ENCODE measurements at places on chromosomes 1 and 21.

GRCh38 chr1:180501865-180502360 is 464 bp downstream of the ACBD6 start:
- DNase-seq = no peak

DNA sequence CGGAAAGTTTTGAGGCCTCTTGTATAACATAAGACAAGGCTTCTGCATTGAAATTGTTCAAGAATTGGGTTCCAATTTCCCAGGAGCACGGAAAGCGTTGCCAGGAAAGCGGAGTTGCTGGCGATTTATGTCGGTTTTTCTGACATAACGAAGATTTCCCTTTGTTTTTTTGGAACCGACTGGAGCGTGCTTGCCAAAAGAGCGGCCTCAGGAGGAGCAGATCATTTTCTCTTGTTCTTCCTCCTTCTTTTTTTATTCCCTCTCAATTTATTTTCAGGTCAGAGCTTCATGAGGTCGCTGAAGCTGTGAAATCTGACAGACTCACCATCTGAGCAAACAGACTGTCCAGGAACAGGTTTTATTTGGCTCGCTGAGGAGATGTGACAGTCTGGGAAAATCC is 275.5 kb downstream of the CAMTA1 start:
- DNase-seq = no peak

GRCh38 chr1:32716312-32717148 is 14.0 kb upstream of the SYNC start:
- peak; percentile 80 for DNase-seq

GRCh38 chr1:113146242-113147072 is 73.5 kb downstream of the LRIG2 start:
- peak; percentile 32 for DNase-seq

DNA sequence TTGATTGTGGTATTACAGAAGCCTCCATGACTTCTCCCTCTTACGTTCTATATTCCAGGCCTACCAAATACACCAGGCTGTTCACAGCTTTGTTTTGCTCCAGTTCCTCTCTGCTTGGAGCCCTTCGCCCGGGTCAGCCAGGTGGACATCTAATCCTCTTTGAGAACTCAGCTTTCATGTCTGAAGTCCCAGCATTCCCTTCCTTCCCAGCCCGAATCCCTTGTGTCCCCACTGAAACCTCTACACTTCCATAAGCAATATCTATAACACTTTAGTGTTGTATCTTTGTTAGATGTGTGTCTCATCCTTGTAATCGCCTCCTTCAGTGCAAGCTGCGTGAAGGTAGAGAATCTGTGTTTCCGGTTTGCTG is 1.9 kb downstream of the RNF11 start:
- DNase-seq = no peak

GRCh38 chr1:242425232-242425631 is 99.3 kb downstream of the PLD5 start:
- no peak for DNase-seq

GRCh38 chr1:147292012-147292411 is 49.5 kb downstream of the CHD1L start:
- DNase-seq = no peak

DNA sequence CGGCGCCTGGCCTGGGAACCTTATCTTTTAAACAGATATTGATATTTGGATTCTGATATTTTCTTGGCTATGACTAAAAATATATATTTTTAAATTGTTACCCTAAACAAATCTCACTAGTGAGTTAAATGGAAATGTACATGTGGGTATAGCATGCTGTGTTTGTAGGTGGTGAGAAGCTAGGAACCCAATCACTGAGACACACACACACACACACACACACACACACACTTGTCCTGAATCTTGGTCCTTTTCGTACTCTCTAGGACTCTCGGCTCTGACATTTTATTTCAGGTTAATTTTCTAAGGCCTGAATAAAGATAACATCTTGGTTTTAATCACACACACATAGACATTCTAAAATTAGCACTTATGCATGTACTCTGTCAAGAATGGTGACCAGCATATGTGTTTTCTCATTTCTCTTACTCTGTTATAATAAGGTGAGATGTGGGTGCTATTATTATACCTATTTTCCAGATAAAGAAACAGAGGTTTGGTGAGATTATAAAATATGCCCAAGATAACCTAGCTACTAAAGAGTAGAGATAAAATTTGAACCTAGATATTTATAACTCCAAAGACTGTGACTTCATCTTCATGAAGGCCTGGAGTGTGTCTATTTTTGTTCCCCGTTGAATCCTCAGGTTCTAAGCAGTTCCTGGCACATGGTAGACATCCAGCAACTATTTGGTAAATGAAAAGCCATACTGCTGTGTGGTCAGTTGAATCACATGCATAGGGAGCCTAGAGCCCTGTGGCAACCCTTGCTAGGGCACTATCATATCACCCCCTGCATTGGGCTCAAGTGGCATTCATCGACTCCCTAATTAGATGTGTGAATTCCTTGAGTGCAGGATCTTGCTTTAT is 85.0 kb upstream of the RAB3GAP2 start:
- no peak for DNase-seq

DNA sequence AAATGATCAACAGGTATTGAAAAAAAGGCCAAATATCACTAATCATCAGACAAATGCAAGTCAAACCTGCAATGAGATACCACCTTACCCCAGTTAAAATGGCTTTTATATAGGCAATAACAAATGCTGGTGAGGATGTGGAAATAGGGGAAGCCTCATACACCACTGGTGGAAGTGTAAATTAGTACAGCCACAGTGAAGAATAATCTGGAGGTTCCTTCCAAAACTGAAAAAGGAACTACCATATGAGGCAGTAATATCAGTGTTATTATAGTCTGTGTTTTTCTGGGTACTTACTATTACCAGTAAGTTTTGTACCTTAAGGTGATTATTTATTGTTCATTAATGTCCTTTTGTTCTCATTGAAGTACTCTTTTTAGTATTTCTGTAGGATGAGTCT is 201.3 kb downstream of the MRPL39 start:
- no peak for DNase-seq

- DNase-seq = no peak
These were observed 63.6 kb upstream of the CTTNBP2NL start for GRCh38 chr1:112332176-112333150.

DNA sequence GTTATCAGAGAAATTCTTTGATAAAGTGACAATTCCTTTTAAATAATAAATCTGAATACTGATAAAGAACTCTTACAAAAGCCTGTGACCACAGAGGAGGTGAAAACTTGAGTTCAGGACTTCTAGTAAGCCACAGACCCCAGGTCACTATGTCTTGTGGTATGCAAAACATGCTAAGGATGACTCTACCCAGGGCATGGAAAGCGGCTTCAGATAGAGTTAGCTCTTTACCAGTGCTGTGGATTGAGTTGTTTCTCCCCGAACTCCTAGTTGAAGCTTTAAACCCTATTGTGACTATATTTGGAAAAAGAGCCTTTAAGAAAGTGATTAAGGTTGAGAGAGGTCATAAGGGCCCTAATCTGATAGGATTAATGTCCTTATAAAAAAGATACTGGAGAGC is 42.3 kb downstream of the HLX start:
- DNase-seq = no peak

DNA sequence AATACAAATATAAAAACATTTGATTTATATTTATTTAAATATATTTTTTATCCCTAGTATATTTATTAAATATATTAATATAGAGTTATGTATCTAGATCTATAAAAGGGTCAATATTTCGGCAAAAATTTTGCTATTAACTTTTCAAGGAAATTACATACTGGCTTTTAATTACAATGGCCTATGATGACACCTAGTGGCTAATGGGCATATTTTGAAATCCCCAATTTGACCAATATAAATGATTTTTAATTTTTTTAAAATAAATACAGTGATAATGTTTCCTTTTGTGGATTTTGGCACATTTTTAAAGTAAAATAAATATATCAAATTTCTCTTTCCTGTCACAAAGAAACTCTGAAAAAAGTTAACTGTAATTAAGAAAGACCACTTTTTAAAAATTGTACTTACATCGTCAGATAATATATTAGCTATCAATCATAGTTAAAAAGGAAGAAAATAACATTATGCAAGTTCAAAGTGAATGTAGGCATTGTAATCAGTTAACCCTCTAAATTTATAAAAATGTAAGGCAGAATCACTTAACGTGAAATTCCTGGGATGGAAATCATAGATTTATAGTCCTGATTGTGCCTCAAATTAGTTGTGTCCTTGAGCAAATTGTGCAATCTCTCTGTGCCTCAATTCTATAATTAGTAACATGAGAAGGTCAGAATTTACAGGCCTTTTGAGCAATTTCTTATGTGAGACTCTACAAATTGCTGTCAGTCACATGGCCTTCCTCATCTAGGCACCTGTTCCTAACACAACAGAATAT is 25.6 kb upstream of the RGS13 start:
- DNase-seq = no peak

GRCh38 chr21:43267391-43268085 is 98.7 kb downstream of the CRYAA start:
- no peak for DNase-seq

DNA sequence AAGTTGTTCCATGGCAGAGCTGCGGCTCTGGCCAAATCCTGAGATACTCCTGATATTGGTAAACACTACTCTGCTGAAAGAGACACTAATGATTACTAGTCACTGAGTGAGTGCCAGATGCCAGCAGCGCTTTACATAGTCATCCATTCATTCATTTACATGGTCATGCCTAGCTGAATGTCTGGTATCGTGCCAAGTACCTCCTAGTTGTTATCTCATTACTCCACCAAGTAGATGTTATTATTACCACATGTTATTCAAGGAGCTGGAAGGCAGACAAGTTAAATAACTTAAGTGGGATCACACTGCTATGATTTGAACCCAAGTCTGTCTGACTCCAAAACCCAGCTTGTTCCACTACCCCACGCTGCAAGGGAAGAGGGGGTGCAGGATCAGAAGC is 4.7 kb downstream of the OLFML2B start:
- DNase-seq = no peak

- no peak for DNase-seq
These were observed 12.4 kb downstream of the LMOD1 start for GRCh38 chr1:201933840-201934430.

DNA sequence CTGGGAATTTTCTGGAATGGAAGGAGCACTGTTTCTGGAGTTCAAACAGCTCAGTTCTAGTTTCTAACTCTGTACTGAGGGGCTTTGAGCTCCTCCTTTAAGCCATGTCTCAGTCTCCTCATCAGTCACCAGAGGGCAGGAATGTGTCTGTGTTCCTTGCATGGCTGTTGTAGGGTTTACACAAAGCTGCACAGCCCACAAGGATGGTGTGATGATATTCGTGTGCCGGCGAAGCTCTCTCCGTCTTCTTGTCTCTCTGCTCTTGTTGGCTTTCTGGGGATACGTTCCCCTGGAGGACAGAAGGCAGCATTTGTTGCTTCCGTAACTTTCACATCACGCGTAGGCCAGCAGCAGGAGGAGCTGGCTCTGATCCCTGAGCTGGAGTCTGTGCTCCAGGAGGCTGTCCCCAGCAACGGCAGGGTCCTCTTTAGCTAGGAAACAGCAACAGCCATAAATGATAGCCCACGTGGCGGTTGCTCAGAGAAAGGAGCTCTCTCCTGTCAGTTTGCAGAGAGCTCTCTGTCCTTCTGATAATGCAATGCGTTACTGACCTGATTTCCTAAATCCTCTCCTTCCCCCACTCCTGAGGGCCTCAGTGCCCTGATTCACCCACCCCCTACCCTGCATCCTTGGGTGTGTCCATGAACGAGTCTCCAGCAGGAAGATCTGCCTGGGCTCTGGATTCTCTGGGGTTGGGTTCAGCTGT is 189.2 kb upstream of the VAMP3 start:
- DNase-seq = no peak

- no peak for DNase-seq
These were observed 99.1 kb upstream of the RAB3GAP2 start for GRCh38 chr1:220371324-220371723.

DNA sequence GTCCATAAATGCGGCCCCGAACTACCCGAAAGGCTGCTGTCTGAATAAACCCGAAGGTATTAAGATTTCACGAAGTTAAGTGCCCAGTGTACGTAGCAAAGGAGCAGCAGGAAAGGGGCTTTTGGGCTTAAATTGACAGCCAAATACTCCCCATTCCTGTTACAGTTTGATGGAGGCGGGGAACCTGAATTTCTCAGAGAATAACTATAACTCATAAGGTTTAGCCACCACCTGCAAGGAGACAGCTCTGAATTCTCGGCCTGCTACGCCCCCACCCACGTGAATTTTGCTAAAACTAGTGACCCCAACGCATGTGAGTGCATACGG is 5.2 kb downstream of the GFI1 start:
- no peak for DNase-seq

GRCh38 chr1:92484472-92485380 is 2.0 kb downstream of the GFI1 start:
- peak; percentile 76 for DNase-seq

GRCh38 chr1:151326619-151327222 is 495 bp downstream of the PI4KB start:
- DNase-seq = peak; percentile 72

GRCh38 chr1:247293047-247293446 is 37.2 kb downstream of the VN1R5 start:
- DNase-seq = no peak

GRCh38 chr1:233097959-233098580 is 147.7 kb downstream of the NTPCR start:
- no peak for DNase-seq

DNA sequence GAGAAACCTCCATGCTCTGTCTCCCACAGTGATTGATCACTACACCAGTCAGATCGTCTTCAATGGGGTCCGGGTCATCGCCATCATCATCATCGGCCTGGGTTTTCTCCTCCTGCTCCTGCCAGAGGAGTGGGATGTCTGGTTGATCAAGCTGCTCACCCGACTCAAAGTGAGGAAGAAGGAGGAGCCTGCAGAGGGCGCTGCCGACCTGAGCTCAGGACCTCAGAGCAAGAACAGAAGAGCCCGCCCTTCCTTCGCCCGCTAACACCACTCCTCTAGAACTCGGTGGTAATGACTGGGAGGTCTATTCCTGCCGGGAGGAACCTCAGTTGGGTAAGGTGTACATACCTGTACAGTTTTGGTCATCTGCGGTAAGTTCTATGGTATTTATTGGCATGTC is 50.3 kb upstream of the COA6 start:
- DNase-seq = peak; percentile 78

DNA sequence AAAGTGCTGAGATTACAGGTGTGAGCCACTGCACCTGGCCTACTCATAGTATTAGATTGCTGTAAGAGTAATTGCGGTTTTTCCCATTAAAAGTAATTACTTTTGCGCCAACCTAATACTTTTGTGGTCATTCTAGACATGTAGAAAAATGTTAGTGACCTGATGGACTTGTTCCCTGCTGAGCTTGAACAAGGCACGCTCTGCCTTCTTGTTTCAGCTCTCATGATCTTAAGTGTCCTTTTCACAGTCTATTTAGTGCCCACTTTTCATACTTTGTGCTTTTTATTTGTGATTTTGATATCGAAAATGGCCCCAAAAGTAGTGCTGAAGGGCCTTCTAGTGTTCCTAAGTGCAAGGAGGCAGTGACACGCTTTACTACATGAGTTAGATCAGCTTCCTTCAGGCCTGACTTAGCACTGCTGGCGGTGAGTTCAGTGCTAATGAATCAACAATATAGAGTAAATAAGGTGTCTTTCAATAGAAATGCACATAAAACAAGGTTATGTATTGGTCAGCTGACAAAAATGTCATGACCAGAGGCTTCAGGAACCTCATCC is 5.6 kb upstream of the RD3 start:
- DNase-seq = no peak

Measured in activated naive CD4-positive, alpha-beta T cell treated with anti-CD3 and anti-CD28 coated beads, Interleukin-2, amount 10 ng/mL, durations not matched to agents 7 days and 5 days (primary cell).